Ureter (tissue), 1 donor: ENCODE measurements at places on chromosomes 11 and 22.

- DNase-seq: no peak
Observed at GRCh38 chr22:35230417-35230816, 26.9 kb upstream of the HMGXB4 start.

DNA sequence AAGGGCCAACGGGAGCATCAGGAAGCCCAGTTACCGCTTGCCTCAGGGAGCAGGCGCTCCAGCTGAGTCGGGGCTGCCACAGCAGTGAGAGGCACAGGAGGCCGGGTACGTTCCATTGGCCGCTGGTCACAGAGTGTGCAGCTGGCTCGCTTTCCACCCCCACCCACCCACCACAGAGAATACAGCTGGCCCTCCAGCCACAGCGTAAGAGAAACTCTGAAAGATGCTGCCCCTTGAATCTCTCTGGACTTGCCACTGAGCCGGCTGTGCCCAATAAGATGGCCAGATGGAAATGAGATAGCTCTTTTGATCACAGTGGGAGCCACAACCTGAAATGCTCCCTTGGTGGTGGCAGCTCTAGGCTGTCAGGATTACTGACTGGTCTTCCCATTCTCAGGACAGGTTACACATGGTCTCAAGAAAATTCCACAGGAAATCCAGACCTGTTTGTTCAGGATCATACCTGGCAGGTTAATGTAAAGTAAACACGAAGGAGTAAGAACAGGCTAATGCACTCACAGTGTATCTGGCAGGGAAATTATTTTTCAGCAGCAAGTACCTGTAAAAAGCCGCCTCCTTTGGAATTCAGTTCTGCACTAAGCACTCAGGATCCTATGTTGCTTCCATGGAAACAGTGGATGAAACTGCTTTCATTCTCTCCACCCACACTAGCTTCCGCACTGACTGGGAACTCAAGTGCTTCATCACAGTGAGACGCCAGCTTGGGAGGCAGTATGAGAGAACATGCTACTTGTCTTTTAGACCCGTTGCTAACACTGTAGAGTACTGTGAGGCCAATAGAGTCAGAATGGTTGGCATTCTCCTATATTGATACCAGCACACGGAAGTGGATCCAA, 16.5 kb downstream of the SIAE start:
- no peak for DNase-seq

GRCh38 chr11:112977755-112978154, 16.5 kb downstream of the NCAM1 start:
- no peak for DNase-seq

- DNase-seq: no peak
Observed at GRCh38 chr11:10572533-10572932, 4.1 kb upstream of the LYVE1 start.

GRCh38 chr11:11461473-11461872, 108.4 kb upstream of the CSNK2A3 start:
- DNase-seq: no peak

DNA sequence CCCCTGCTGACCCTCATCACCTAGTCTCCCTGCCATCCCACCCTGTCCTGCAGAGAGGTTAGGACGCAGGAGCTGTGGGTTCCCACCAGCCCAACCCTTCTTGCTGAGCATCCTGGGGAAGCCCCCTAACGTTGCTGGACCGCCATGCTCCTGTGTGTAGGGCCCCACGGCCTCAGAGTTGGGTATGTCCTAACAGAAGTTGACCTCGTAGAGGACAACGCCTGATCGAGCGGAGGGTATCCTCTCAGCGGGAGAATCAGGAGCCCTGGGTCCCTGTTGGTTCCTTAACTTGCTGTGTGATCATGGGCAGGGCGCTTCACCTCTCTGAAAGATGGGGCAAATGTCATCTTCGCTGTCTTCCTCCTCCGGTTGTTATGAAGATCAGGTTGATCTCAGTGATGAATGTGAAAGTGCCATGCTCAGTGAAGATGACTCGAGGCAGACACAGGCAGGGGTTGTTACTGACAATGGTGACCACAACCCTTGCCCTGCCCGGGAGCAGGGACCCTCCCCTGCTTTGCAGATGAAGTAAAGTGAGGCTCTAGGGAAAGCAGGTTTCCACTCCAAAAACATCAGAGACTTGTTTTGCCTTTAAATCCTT, 19.3 kb upstream of the CD5 start:
- no peak for DNase-seq

DNA sequence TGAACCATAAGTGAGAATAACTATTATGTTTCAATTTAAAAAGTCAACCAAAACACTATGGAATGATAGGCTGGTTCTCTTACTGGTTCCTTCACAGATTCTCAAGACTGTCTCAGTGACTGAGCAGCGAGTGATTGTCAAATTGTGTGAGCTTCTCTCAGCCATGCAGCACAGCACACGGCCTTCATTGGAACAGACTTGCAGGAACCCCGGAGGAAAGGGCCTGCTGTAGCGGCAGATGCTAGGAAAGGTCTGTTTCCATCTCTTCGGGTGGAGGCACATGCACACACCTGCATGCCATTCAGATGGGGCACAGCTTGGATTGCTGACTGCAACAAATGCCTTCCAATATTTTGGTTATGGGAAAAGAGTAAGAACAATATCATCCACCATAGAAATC, 741.8 kb downstream of the OPCML start:
- DNase-seq: no peak
